ENCODE measurements at places on chromosomes 7 and 10.

- no peak for DNase-seq
Measured at GRCh38 chr10:24886290-24886680, 66.1 kb downstream of the PRTFDC1 start.

GRCh38 chr10:98673171-98673782, 226.5 kb upstream of the HPS1 start:
- DNase-seq, result no peak

GRCh38 chr10:97499561-97500296, 1.0 kb downstream of the UBTD1 start:
- DNase-seq, result peak; percentile 63

GRCh38 chr10:77377034-77377433, 260.6 kb downstream of the KCNMA1 start:
- DNase-seq, result no peak

DNA sequence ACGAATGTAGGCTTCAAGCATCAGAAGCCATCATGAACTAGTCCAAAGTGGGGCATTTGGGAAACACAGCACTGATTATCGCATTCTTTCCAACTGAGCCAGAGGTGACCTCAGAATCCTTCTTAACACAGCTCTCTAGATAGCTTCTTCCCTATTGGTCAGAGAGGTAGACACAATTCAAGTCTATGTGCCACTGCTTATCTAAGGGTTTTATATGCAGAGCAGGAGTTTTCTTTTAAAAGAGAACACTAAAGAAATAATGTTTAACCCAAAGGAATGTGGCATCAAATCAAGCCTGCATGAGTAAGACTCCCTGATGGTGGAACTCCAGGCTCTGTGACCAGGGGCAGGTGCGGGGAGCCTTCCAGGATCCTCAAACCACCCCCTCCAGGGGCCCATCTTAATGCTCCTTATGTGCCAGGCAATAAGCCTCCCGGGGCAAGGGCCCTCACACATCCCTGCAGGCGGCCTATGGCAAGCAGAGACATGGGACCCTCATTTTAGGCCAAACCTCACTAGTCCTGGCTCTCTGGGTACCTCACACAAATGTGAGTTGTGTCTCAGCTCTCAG, 13.8 kb downstream of the HSPA12A start:
- DNase-seq, result no peak

DNA sequence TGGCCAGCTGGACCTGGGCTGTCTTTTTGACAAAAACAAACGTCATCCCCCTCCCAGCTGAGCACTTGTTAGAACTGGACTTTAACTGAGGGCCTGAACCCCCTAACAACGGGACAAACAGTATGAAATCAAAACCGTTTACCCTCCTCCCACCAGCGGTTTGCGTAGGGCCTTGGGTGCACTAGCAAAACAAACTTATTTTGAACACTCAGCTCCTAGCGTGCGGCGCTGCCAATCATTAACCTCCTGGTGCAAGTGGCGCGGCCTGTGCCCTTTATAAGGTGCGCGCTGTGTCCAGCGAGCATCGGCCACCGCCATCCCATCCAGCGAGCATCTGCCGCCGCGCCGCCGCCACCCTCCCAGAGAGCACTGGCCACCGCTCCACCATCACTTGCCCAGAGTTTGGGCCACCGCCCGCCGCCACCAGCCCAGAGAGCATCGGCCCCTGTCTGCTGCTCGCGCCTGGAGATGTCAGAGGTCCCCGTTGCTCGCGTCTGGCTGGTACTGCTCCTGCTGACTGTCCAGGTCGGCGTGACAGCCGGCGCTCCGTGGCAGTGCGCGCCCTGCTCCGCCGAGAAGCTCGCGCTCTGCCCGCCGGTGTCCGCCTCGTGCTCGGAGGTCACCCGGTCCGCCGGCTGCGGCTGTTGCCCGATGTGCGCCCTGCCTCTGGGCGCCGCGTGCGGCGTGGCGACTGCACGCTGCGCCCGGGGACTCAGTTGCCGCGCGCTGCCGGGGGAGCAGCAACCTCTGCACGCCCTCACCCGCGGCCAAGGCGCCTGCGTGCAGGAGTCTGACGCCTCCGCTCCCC, at the start of gene IGFBP1:
Gene IGFBP1, plus strand, starts transcription at position 304 of the 808 bp plus-strand sequence. Its CDS starts 165 bp downstream, at position 469.
- no peak for DNase-seq

- DNase-seq, result no peak
Measured at GRCh38 chr10:24223341-24223740, 14.4 kb downstream of the KIAA1217 start.

- peak; percentile 83 for DNase-seq
Measured at GRCh38 chr7:44145969-44146911, 5.1 kb upstream of the MYL7 start.

- no peak for DNase-seq
Measured at GRCh38 chr10:49652421-49653272, 26.8 kb upstream of the C10orf53 start.

GRCh38 chr10:77387247-77387646, 250.4 kb downstream of the KCNMA1 start:
- DNase-seq, result no peak

- DNase-seq, result no peak
Measured at GRCh38 chr10:132445516-132446194, 48.7 kb downstream of the PWWP2B start.

- no peak for DNase-seq
Measured at GRCh38 chr7:8818406-8818805, 385.0 kb downstream of the NXPH1 start.

- DNase-seq, result no peak
Measured at GRCh38 chr7:151699928-151700319, 177.0 kb downstream of the PRKAG2 start.

GRCh38 chr10:56867236-56867635, 506.2 kb upstream of the ZWINT start:
- DNase-seq, result no peak

- DNase-seq, result no peak
Measured at GRCh38 chr10:131433568-131433967, 122.0 kb upstream of the TCERG1L start.

GRCh38 chr10:31034098-31034909, 2.6 kb upstream of the ZNF438 start:
- no peak for DNase-seq

GRCh38 chr7:153017223-153017622, 257.7 kb downstream of the ACTR3B start:
- DNase-seq, result no peak

Data from Ammon's horn (tissue), 1 donor.